Activated naive CD4-positive, alpha-beta T cell (primary cell): ENCODE measurements at places on chromosomes 13 and 19.

GRCh38 chr19:57321116-57321515 lies 844 bp downstream of the ZNF543 start:
- no peak for DNase-seq

- no peak for DNase-seq
Measured at GRCh38 chr13:110505594-110505993, 55.9 kb downstream of the RAB20 start.

GRCh38 chr19:46697204-46697960 lies 19.5 kb downstream of the PRKD2 start:
- no peak for DNase-seq

DNA sequence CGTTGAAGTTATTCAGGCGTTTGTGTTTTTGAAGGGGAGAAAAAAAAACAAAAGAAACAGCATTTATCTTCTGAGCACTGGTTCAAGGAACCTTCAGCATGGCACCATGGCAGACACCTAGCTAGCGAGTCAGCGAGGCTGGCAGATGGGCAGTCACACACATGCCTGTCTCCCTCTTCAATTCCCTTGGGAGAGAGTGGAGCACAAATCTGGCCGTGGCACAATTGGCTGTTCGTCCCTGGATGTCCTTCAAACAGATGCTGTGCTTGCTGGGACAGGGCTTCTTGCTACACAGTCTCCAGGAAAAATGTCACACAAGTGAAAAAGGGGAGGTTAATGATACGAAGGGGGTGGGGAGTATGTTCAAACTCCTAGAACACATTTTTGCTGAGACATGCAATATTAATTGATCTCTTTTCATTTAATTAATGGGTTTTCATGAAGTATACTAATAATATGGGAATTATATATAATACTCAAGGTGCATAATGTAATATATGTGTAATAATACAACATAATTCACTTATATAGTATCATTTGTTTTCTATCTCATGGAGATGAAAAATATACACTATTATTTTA lies 1674.5 kb upstream of the SLC10A2 start:
- DNase-seq: no peak

DNA sequence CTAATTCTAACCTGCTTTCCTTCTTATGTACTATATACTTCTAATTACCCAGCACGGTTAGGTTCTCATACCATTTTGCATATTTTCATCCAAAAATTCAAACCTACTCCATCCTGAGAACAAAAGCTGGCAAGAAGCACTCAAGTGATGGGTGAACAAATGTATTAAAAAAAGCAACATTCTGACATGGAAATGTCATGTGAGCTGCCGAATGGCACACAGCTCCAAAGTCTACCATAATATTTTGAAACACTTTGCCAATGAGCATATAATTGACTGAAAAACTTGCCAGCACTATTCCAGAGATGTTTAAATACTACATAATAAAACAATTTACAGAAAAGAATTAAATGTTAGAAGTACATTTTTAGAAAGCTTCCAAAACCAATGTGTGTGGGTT lies 274.6 kb downstream of the ENOX1 start:
- DNase-seq: no peak

- DNase-seq: peak; percentile 55
Measured at GRCh38 chr19:43446746-43447489, 18.5 kb downstream of the LYPD3 start.

GRCh38 chr13:71877256-71877653 lies 10.3 kb upstream of the DACH1 start:
- DNase-seq: no peak

DNA sequence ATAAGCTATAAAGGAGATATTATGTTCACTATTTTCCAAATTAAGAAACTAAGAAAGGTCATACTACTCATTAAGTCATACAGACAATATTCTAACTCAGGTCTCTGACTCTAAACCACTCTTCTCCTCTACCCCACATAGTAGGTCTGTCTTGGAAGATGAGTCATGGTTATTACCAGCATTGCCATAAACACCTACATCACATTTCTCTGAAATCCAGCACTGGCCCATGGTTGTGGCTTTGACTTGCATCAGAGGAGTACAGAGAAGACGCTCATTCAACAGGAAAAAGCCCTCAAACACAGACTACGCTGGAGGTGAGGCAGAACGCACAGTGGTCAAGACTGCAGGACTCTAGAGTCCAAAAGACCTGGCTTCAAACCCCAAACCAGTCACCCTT lies 476.8 kb downstream of the COG6 start:
- no peak for DNase-seq

DNA sequence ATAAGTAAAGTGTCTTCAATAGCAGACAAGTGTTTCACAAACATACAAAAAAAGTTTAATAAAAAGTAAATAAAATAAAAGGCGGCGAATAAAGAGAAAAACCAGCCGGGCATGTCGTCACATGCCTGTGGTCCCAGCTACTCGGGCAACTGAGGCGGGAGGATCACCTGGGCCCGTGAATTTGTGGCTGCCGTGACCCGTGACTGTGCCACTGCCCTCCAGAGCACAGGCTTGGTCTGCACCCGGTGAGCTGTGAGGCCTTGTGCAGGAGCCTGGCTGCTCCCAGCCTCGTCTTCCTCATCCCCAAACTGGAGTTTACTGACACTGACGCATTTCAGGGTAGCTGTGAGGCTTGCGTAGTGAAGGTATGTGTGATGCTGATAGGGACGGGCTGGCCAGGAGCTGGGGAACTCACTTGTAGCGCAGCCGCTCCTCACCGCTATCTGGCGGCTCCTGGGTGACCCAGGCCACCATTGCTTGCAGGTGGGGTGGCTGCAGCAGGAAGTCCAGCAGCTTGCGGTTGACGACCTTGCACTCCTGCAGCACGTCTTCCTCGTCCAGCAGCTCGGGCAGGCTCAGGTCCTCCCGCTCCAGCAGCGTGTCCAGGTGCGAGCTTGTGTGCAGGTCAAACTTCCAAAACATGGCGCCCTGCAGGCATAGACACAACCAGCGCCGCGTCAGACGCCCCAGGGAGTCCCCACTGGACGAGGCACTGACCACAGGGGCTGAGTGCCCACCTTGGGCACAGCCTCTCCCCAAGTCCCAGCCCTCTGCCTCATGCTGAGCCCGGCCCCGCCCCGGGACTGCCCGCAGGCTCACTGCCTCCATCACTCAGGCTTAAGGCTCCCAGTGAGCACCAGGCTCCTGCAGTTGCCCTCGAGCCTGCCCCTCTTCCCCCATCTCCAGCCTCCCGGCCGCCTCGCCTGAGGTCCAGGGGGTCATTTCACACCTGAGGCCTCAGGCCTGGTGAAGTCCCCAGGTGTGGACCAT lies 12.1 kb downstream of the PPP6R1 start:
- no peak for DNase-seq

DNA sequence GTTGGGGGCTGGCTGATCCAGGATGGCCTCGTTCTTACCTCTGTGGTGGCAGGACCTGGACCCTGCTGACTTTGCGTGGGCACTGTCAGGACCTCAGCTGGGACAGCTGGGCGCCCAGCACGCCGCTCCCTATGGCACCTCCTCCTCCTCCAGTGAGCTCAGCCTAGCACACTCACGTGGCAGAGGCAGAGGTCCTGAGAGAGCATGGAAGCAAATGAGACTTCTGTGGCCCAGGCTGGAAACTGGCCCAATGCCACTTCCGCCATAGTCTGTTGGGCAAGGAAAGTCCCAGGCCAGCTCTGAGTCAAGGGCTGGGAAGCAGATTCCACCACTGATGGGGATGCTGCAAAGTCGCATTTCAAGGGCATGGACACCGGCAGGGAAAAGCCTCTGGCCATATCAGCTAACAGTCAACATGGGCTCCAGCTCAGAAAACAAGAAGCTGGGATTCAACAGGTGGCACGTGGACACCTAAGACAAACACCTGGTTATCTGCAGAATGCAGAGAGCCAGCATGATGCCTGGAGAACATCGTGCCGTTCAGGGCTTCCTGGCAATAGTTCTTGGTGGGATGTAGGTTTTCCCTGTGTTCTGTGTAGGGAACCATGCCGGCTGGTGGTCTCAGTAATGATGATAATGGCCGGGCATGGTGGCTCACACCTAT lies 16.7 kb downstream of the MYBPC2 start:
- no peak for DNase-seq

DNA sequence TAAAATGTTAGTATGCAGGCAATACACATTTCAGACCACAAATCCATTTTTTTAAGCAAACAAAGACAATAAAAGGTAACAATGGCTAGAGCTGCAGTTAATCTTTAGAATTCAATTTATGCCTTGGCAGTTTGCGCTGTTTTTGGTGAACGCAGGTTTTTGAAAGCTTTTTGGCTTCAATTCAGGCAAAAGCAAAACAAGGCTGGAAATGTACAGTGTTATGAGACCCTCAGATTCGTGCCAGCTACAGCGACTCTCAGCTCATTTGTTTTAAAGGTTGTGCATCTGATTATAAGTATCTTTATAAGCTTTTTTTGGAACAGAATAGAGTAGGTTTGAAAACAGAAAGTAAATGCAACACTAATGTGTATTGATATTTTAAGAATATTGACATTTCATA lies 63.6 kb upstream of the SOX1 start:
- DNase-seq: no peak

DNA sequence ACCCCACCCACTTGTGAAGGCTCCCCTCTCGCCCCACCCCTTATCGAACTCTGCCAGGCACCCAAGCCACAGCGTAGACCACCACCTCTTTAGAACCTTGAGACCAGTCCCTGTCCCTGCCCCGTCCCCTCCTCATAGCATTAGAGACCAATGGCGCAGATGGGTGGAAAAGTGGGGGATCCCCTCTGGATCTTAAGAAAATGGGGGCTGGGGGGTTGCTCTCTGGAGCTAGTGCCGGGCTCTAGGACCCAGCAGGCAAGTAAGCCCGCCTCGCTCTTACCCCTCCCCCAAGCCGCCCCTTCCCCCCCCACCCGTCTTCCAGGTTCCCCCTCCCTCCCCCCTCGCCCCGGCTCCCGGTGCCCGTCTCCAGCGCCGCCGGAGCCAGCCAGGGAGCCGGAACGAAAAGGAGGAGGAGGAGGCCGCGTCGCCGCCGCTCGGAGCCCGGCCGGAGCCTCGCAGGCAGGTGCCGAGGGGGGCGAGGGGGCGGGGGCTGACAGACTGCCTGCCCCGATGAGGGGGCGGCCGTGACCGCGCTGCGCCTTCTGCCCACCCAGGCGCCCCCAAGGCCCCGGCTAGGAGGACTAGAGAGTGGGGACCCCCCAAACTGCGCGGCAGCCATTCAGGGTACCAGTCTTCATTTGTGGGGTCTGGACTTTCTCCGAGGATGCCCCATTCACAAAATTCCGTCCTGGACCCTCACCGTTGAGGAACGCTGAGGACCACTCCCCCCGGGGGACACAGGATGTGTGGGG lies at the start of gene SPRED3:
Gene SPRED3, plus strand, starts transcription at position 349 of the 752 bp plus-strand sequence. CDS start 1,606 bp downstream, outside the sequence.
- peak; percentile 23 for DNase-seq

GRCh38 chr19:495402-496111 lies 729 bp upstream of the MADCAM1 start:
- DNase-seq: peak; percentile 20

GRCh38 chr13:47039106-47039505 lies 142.3 kb upstream of the HTR2A start:
- no peak for DNase-seq

DNA sequence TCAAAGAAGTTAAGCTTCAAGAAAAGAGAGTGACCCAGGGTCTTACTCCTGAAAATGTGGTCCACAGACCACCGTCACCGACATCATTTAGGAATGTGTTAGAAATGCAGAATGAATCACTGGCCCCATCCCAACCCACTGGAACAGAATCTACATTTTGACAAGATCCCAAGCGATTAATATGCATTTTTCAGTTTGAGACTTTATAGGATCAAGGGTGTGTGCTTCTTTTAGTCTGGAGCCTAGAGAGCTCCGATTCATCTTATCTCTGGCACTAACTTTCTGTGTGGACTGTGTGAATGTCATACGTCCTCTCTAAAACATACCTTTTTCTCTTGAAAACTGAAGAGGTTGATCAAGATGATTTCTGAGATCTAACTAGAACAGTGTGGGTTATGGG lies 484.8 kb downstream of the MYO16 start:
- no peak for DNase-seq

DNA sequence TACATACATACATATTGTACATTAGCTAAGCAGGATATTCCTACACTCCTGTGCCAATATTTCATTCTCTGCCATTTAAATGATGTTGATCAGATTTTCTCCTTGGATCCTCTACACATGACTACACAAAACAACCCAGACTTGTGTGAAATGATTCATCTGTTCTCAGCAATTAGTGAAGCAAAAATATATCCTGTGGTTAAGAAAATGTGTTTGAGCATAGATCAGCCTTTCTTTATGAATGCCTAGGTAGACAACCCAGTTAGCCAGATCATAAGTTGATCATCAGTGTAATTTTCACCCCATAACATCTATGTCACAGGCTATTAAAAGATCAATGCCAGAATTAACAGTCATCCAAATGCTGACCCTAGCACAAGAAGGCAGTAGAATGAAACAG lies 275.2 kb upstream of the EDNRB start:
- no peak for DNase-seq

DNA sequence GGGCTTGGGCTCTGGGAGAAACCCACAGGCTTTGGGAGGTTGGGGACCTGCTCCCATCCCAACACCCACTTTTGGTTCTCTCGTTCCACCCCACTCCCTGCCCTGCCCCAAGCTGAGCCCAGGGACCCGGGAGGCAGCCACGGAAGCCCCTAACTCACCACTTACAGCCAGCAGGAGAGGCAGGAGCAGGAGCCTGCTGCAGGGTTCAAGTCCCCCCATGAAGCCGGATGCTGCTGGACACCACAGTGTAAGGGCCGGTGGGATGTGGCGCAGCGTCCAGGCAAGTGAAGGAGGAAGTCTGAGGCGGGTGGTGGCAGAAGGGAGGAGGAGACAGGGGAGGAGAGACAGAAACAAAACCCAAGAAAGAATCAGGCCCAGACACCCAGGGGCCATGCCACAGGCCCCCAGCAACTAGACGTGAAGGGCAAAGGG lies at the start of gene TYROBP:
Gene TYROBP, minus strand, starts transcription at position 286 of the 432 bp plus-strand sequence. Its CDS starts 67 bp downstream, at position 219.
- no peak for DNase-seq

DNA sequence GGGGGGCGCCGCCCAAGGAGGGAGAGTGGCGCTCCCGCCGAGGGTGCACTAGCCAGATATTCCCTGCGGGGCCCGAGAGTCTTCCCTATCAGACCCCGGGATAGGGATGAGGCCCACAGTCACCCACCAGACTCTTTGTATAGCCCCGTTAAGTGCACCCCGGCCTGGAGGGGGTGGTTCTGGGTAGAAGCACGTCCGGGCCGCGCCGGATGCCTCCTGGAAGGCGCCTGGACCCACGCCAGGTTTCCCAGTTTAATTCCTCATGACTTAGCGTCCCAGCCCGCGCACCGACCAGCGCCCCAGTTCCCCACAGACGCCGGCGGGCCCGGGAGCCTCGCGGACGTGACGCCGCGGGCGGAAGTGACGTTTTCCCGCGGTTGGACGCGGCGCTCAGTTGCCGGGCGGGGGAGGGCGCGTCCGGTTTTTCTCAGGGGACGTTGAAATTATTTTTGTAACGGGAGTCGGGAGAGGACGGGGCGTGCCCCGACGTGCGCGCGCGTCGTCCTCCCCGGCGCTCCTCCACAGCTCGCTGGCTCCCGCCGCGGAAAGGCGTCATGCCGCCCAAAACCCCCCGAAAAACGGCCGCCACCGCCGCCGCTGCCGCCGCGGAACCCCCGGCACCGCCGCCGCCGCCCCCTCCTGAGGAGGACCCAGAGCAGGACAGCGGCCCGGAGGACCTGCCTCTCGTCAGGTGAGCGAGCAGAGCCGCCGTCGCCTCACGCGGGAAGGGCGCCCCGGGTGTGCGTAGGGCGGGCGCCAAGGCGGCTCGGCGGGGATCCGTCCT lies at the start of gene RB1:
Gene RB1, plus strand, starts transcription at position 393 of the 784 bp plus-strand sequence. Its CDS starts 162 bp downstream, at position 555.
- peak; percentile 84 for DNase-seq

GRCh38 chr13:30126903-30127428 lies 180.4 kb downstream of the KATNAL1 start:
- no peak for DNase-seq

- no peak for DNase-seq
Measured at GRCh38 chr13:74219566-74219965, 85.4 kb upstream of the KLF12 start.

- DNase-seq: no peak
Measured at GRCh38 chr13:21894703-21895699, 224.1 kb downstream of the FGF9 start.
